Gastrocnemius medialis (tissue), 4 donors: ENCODE measurements at places on chromosomes 16 and 17.

DNA sequence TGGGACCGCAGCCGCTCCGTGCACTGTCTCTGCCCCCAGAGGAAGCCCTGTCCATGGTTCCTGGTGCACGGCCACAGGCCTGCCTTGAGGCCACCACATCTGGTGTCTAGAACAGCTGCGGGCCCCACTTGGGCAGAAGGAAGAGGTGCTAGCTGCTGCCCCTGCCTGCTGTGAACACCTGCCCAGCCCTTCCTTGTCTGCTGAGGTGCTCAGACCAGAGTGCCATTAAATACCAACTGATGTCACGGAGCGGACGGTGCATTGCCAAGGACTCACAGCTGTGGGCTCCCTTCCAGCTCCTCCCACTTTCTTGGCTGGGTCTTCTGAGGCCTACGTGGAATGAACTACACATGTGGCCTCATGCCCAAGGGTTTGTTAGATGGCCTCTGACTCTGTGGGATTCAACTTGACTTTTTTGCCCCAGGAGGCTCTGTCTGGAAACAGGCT is 146.1 kb downstream of the RAB11FIP4 start:
- DNase-seq = no peak

DNA sequence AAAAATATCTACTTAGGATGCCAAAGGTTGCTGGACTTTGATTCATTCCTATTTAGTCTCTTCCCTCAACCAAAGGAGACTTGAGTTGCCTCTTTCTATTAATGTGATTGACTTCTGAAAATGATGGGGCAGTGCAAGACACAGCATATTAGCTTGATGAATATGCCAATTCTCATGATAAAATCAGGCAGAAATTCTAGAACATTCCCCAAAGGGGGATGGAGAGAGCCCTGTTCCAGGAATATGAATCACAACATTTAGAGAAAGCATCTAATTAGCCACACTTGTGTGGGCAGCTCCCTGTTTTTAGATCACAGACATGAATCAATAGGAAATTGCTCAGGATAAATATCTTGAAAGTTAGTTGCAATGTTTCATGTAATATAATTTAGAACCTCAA is 584.0 kb upstream of the CDH8 start:
- no peak for DNase-seq

- DNase-seq = peak; percentile 19
Observed at GRCh38 chr16:23948949-23949411, 113.2 kb downstream of the PRKCB start.

- no peak for DNase-seq
Observed at GRCh38 chr17:55351226-55351625, 70.4 kb downstream of the MMD start.

DNA sequence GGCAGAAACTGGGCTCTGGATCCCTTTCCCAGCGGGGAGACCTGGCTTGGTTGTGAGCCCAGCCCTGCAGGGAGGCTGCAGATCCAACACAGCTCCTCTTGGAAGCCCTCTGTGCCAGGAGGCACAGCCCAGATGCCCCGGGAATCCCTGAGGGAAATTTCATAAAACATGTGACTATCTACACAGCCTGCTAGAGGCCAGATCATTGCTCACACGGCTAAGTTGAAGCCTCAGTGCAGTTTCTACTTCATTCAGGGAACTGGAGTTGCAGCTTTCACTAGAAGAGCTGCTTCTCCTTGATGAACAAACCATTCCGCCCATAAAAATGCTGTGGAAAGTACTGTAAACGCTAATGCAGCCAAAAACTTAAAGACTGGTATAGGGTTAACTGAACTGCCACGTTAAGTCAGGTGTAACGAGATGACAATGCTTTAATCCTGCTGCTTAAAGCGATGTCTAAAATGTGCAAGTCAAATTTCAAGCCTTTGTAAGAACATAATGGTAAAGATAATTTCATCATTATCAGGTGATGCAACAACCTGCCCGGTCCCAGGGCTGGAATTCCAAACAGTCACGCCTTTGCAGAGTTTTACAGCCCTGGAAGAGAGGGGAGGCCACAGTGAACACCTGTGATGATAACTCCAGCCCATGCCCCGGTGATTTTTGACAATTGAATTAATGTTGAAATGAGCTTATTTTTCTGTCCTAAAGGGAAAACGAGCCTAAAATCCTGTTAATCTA is 172.5 kb downstream of the ZFHX3 start:
- no peak for DNase-seq

DNA sequence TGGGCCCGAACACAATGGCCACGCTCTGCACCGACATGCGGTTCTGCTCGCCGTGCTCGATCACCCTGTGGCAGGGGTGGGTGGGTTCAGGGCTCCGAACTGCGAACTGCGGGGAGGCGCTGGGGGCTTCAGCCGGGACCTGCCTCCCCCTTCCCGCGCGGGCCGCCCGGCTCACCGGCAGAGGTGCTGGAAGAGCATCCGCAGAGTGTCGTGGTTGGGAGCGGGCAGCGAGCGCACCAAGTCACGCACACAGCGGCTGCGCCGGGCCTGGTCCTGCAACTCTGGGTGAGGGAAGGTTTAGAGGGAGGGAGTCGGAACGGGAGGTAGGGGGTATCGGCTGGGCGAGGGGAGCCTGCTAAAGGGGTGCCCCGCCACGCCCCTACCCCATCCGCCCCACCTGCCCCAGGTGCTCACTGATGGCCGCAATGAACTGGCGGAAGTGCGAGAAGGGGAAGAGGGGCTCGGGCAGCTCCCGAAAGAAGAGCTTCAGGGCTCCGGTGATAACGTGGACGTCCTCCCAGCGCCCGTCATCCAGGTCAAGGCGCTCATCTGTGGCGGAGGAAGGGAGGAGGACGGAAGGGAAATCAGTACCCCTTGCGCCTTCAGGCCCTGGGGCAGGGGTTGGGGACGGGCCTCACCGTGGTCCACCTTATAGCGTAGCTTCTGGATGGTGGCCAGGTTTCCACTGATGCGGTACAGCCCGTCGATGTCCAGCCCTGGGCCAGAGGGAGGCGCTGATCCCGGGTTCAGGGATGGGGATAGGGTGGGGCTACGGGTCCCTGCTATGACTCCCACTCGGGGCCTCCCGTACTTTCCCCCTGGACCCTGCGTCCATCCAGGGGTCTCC is 36.9 kb downstream of the ARHGAP27 start:
- DNase-seq = no peak

GRCh38 chr16:89108416-89108815 is 14.8 kb downstream of the ACSF3 start:
- DNase-seq = no peak

- no peak for DNase-seq
Observed at GRCh38 chr16:11165349-11165748, 90.7 kb downstream of the SOCS1 start.

DNA sequence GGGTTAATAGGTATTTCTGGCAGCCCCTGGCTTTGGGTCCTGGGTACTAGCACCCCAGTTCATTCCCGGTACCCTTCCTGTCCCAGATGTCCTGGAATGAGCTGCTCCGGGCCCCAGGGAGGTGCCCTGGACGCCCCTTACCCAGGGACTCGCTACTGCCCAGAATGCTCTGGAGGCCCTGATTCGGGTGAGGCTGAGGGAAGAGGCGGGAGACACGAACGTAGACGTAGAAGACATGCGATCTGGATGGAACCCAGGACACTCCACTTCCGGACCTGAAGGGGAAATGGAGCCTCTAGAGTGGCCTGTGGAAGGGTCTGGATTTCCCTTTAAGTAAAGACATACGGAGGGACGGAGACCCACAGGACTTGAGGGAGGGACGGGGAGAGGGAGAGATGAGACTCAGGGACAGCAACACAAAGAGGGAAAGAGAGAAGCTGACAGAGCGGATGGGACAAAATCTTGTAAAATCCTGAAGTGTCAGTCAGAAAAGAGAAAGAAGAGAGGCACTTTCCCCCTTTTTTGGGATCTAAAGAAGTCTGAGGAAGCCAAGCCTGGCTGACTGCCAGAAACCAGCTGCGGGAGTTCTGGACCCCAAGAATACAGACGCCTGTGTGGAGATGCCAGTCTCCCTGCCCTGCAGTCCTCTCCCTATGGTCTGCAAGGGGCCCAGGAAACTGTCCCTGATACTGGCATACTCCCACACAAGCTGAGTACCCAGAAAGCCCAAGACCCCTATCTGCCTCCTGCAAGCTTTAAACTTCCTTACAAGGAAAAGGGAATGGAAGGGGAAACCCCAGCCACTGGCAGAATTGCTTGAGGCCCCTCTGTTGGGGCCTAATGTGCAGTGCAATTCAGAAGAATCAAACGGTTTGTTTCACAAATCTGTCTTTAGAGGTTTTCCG is 1.0 kb upstream of the HOXB13 start:
- no peak for DNase-seq

DNA sequence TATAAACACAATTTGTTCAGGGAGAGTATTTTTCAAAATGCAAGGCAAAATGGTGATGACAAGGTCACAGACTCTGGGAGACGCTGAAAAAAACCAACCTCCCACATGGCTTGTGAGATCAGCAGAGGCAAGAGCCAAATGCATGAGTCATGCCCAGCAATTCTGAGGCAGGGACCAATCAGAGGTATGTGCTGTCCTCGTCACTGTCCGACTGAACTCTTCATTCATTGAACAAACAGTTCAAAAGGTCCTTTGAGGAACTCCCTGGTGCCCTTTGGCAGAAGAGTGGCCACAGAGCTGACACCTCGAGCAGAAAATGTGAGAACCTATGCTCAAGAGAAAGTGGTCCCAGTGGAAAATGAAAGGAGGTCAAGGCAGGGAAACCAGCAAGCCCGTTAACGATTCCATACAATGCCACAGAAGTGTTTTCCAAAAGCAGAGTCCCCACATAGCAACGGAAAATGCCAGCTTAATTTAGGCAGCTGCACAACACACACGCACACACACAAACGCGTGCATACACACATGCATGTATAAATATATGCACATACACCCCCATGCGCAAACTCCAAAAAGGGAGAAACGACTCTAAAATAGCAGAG is 50.9 kb downstream of the CDH11 start:
- DNase-seq = peak; percentile 92

GRCh38 chr16:24670623-24671454 is 58.6 kb upstream of the TNRC6A start:
- peak; percentile 6 for DNase-seq

- DNase-seq = no peak
Observed at GRCh38 chr17:39787041-39787440, 49.3 kb downstream of the GRB7 start.

- no peak for DNase-seq
Observed at GRCh38 chr17:27155866-27156265, 138.0 kb upstream of the WSB1 start.

DNA sequence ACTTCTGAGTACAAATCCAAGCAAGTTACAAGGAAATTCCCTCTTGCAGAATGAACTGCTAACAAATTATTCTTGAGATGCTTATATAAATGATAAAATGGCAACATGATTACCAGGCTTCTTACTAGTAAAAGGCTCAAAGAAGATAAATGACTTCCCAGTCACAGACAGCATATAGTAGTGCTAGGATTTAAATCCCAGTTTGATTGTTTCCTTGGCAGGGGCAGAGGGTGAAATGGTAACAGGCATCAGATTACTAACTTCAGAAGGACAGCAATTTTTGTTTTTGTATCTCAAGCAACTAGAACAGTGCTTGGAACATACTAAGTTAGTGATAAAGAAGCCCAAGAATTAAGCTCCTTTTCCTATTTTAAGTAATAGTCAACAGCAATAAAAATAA is 102.8 kb downstream of the SSH2 start:
- no peak for DNase-seq

GRCh38 chr17:76497979-76498875 is 3.0 kb downstream of the RHBDF2 start:
- peak; percentile 74 for DNase-seq

DNA sequence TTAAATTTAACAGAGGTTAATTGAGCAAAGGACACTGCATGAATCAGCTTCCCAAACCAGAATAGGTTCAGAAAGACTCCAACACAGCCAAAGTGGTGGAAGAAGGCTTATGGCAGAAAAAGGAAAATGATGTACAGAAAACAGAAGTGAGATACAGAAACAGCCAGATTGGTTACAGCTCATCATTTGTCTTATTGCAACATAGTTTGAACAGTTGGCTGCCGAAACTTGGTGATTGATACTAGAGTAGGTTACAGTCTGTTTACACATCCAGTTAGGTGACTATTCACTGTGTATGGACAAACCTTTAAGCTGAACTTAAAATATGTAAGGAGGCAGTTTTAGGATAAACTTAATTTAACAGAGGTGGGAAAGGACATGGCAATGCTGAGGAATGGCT is 18.3 kb downstream of the TMEM100 start:
- DNase-seq = no peak

- DNase-seq = no peak
Observed at GRCh38 chr17:42920106-42920900, 19.7 kb downstream of the G6PC1 start.

GRCh38 chr16:57614536-57614935 is 13.9 kb upstream of the ADGRG1 start:
- no peak for DNase-seq

GRCh38 chr17:10178506-10178991 is 19.9 kb downstream of the GAS7 start:
- DNase-seq = no peak
